ENCODE measurements at places on chromosomes 3 and 15. TPM values are rescaled to one million over a fixed set of nuclear protein-coding genes. Genes with fewer than 3 reads are reported as not detected.

The STAG1 gene
- total RNA-seq, result 39.7 TPM

The PYGO1 gene
- 21.8 TPM for total RNA-seq

The SNTN gene
- not detected for total RNA-seq

The TTLL13 gene
- total RNA-seq, result 0.69 TPM

The MOBP gene
- not detected for total RNA-seq

The GOLGA8T gene
- not detected for total RNA-seq

The SHF gene
- 61.7 TPM for total RNA-seq

The PLCL2 gene
- 10.8 TPM for total RNA-seq

The TFRC gene
- 82.7 TPM for total RNA-seq

The CHST13 gene
- total RNA-seq, result 0.36 TPM

GRCh38 chr3:103813955-103814354 is 1379.1 kb downstream of the ZPLD1 start:
- no peak for DNase-seq

DNA sequence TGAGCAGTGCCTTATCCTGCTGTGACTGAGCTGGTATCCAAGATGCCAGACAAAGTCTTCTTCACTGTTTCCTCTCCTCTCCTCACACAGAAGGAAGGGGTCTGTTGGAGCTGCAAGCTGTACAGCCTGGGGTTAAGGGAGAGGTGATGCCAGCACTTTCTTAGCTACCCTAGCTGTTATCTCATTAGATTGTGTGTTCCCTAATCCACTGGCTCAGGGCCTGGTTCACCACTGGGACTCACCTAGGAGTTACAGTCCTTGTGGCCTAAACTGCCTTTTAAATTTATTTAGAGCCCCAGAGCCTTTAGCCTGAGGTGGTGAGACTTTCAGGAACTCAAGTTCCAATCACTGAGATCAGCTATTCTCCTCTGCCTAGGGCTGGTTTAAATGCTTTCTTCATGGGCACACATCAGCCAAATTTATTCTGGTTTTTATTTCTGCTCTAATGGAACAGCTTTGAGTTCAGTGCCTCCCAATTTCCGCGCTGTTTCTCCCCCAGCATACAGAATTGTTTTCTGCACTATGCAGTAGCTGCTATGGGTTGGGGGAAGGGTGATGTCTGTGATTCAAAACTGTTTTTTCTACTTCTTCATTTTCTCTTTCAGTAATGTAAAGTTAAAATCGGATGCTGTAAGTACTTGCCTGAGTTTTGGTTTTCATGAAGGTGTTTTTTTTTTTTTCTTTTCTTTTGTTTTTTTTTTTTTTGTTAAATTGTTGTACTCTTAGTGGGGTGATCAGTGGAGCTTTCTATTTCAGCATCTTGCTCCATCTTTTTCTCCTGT is 198.8 kb downstream of the DOCK3 start:
- DNase-seq, result no peak

DNA sequence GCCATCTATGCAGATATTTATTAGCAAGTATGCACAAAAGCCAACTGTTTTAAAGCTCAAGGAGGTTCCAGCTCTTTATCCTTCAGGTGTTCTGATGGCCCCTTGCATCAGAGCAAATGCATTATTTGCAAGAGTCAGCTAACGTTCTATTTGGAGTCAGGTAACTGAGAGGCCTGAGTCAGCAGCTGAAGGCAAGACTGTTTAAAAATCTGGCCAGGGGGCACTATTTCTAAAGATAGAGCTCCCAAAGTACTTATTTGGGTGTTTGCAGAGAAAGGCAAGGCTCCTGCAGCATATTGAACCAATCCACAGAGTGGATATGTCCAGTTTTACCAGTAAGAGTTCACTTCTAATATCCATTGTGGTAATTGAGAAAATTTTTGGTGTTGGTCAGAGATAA is 146.1 kb downstream of the LRTM1 start:
- DNase-seq, result no peak

DNA sequence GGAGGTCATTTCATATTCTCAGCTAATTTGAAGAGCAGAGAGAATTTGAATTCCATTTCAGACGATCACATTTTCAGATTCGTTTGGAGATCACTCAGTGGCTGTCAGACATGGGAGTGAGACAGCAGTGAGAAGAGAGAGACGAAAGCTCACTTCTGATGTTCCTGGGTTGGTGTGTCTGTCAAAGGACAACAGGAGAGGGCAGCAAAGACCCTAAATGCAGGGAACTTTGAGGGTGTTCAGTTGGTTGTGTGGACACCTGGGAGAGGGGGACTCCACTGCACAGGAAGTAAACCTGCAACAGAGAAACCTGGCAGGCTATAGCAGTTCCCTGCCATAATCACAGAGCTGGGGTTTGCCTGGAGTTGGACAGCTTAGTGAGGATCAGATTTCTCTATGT is 675.1 kb downstream of the SQOR start:
- no peak for DNase-seq

DNA sequence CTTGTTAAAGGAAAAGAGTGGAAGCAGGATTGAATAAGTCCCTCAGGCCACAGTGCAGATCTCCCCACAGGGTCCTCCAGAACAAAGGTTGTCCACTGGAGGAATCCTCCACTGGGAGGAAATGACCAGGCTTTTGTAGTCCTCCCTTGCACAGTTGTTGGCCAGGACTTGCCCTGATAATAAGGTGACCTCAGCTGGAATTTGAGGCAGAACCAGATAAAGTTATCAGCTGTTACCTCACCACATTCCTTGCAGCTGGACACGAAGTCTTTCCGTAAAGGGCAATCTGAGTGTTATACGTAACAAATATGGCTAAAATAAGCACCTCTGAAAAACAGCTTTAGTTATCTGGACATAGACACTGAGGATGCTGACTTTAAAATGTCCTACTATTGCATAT is 83.5 kb upstream of the NAALADL2 start:
- DNase-seq, result no peak

DNA sequence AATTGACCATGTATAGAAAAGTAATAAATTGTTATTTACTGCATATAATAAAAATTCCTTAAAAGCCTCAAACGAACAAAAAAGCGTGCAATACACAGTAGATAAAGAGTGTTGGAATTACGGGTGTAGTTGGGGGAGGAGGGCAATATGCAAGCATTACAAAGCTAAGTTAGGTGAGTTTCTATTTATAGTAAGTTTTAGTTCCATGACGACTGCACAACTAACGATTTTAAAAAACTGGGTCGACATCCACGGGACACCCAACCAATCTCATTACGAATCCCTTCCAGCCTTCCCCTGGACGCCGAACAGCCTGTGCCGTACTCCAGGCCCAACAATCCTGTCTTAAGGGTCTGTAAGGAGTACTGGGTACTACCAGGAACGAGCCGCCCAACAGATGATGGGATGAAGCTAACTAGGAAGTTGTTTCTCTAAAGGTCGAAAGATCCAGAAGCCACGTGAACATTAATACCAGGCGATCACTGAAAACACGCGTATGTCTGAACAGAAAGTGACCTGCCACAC is 677 bp downstream of the POLQ start:
- DNase-seq, result no peak

- DNase-seq, result no peak
Observed at GRCh38 chr15:24318981-24319380, 356.6 kb upstream of the NPAP1 start.

- no peak for DNase-seq
Observed at GRCh38 chr3:74267588-74268184, 346.8 kb downstream of the CNTN3 start.

- no peak for DNase-seq
Observed at GRCh38 chr15:25268166-25268565, 170.7 kb downstream of the UBE3A start.

DNA sequence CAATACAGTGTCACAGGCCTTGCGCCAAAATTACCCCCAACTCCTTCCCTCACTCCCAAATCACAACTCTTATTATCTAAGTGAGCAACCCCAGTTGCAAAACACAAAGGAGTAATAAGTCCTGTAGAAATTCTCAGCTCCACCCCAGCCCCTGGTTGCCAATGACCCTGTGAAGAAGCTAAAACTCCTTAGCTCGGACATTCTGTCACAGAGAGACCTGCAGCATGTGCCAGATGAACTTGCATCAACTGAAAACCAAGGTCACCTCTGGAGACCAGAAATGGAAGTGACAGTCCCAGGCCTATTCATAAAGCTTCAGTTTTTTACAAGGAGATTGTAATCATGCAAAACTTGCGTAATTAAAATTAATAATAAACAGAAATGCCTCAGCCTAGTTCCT is 55.2 kb downstream of the RBPMS2 start:
- no peak for DNase-seq

- no peak for DNase-seq
Observed at GRCh38 chr3:191290311-191291025, 38.7 kb upstream of the CCDC50 start.

DNA sequence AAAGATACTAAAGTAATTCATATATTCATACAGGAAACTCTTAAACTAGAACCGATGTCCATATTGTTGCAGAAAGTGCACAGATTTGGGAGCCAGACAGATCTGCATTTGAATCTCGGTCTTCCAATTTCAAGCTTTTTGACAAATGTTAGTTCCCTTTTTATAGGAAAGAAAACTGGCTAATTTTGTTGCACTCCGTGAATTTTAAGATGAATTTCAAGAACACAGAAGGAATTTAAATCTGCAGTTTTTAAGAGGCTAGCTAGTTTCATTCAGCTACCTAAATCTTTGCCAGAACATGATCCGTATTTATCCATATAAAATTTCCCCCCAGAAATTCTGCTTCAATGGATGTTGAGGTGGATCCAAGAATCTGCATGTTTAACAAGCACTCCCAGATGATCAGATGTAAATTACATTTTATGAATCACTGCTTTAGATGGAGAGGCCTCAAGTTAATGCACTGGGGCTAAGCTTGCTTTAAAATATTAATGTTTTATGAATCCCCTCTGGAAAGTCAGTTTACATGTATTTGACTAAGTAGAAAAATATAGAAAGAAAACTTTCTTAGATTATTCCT is 1296.3 kb upstream of the CADM2 start:
- DNase-seq, result no peak

DNA sequence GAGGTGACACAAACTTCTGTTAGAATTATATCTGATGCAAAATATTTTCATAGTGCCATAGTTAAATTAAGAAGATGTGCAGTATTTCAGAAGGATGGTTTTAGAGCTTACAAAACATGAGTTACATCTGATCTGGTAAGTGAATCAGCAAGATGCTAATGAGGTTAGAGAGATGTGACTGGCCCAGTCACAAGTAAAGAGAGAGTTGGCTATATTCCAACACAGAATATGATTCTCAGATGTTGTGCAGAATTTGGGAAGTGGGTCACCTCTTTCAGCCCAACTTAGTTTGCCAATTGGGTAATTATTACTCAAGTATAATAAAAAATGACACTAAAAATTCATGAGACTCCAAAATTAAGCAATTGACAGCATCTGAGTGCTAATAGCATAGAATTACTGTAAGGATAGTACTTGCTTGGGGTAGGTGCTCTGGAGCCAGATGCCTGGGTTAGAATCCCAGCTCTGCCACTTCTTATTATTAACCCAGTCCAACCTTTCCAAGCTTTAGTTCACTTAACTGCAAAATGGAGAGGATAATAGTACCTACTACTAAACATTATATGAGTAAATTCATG is 30.8 kb downstream of the P2RY1 start:
- no peak for DNase-seq

DNA sequence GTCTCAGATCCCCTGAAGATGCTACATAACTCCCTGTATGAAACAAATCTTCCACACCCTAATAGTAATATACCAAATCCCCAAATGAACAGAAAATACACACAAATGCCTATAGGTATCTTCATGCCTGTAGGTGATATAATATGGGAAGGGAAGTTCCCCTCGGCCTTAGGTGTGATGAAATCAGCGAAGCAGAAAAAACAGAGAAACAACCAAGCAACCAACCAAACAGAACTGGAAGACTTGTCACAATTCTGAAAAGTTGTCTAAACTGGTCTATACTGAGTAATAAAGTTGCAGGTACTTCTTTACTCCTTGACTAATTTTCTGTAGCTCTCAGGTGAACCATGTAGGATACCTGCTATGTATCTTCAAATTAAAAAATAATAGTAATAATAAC is 82.2 kb upstream of the SATB1 start:
- DNase-seq, result no peak

DNA sequence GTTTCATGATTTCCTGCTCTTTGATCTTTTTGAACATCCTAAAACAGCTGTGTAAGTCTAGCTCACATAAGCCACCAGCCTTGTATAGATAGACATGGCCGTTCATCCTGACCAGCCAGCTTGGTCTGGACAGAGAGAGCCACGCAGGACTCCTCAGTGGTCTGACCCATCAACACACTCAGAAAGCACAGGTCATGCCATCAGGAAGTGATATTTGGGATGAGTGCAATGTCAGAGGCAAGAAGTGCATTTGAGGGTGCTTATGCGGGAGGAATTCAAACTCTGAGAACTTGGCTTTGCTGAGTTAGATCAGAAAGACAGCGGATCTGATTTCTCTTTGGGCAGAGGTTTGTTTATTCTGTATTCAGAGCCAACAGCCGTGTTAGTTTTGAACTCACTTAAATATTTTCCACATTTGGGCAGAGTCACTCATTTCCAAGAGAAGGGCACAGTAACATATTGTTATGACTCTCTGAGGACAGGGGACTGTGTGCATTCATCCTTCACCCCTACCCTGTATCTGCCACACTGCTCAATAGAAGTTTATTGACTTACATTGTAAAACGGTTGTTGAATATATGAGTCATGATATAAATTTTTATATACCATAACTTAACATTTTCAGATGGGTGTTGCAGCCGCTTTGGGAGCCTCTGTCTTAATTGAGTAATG is 225.3 kb upstream of the LYSMD4 start:
- no peak for DNase-seq

DNA sequence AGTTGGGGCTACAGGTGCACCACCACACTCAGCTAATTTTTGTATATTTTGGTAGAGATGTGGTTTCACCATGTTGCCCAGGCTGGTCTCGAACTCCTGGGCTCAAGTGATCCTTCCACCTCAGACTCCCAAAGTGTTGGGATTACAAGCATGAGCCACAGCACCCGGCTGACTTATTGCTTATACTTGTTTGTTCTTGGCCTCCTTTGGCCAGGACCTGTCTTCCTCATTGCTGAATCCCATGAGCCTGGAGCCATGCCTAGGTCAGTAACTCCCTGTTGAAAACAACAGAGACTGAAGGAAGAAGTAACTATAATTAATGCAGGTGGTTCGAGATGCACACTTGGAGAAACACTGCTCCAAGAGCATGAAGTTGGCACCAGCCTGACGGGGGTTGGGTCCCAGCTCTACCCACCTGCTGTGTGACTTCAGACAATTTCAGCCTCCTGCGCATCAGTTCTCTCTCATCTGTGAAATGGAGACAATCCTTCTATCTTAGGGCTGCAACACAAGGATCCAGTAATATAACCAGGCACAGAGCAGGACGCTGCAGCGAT is 38.9 kb downstream of the CPN2 start:
- DNase-seq, result no peak

- DNase-seq, result no peak
Observed at GRCh38 chr3:152202976-152203626, 65.6 kb upstream of the MBNL1 start.

DNA sequence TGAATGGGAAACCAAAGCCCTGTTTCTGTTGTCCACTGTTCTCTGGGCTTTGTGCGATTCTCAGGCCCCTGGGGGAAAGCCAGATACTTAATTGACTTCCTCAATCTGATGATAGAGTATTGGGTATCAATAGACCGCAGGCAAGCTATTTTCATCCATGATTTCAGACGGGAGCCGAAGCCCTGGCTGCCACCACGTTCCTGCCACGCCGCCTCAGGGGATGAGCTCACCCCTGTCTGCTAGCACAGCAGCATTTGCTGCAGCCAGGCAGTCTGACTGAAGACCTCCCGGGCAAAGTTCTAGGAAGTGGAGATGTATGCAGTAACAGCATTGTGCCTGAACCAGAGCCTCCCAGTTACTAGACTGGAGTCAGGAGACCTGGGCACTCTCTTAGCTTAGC is 69.8 kb downstream of the ISG20 start:
- no peak for DNase-seq
